PC-3 (cell line): ENCODE measurements at places on chromosomes 2 and 18. TPM values are rescaled to one million over a fixed set of nuclear protein-coding genes. Genes with fewer than 3 reads are reported as not detected.

The MC2R gene
- not detected in 2 replicates for total RNA-seq

The CROCC2 gene
- total RNA-seq: not detected in 2 replicates

The HTR2B gene
- not detected in 2 replicates for total RNA-seq

The NTSR2 gene
- total RNA-seq: not detected in 2 replicates

The NT5C1B gene
- not detected in 2 replicates for total RNA-seq
